Kasumi-1 (cell line): ENCODE measurements at places on chromosomes 3 and 15.

- no peak for DNase-seq
Measured at GRCh38 chr15:29734917-29735572, 87.2 kb downstream of the TJP1 start.

- DNase-seq = no peak
Measured at GRCh38 chr15:74798388-74799254, 14.0 kb upstream of the LMAN1L start.

GRCh38 chr15:86229936-86230335 is 150.3 kb downstream of the AGBL1 start:
- no peak for DNase-seq

GRCh38 chr15:42594095-42594494 is 18.7 kb downstream of the STARD9 start:
- DNase-seq = no peak

DNA sequence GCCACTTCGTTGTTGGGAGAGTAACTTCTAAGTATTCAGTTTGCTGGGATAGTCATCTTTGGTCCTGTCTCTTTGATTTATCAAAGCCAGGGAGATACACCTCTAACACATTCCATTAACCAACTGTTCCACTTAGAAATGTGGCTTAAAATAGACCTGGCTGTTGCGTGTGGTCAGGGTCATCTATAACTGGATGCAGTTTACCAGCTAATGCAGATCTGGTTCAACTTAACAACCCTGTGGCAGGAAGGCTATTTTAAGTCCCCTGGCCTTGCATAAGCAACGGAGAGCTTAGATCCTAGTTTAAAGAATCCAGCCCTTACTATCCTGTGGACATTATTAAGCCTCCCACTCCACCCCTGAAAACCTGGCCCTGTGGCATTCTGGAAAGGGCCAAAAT is 28.1 kb upstream of the CAPN3 start:
- no peak for DNase-seq

DNA sequence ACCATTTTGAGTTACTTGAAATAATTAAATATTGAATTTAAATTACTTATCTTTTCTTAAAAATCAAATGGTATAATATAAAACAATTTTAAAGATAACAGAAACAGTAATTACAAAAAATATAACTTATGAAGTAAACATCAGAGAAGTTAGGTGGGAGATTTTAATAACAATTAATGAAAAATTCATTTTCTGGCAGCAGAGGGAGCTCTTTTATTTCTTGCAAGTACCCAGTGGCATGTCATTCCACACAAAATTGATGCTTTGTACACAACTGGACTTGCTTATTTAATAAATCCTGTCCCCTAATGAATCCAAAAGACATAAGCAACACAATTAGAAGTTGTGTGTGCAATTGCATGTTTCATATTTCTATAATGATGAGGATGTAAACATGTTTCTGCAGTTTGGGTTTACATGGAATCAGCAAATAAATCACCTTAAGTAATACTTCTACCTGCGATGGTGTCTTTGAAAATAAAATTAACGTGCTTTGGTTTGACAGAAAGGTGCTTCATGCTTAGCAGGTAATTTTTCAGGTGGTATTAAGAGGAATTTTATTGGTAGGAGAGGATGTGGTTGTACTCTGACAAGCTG is 861.3 kb downstream of the ZPLD1 start:
- DNase-seq = peak; percentile 35

- peak; percentile 69 for DNase-seq
Measured at GRCh38 chr15:51841406-51842040, 12.1 kb downstream of the TMOD3 start.

- DNase-seq = no peak
Measured at GRCh38 chr15:77865701-77866100, 211.8 kb downstream of the TBC1D2B start.

DNA sequence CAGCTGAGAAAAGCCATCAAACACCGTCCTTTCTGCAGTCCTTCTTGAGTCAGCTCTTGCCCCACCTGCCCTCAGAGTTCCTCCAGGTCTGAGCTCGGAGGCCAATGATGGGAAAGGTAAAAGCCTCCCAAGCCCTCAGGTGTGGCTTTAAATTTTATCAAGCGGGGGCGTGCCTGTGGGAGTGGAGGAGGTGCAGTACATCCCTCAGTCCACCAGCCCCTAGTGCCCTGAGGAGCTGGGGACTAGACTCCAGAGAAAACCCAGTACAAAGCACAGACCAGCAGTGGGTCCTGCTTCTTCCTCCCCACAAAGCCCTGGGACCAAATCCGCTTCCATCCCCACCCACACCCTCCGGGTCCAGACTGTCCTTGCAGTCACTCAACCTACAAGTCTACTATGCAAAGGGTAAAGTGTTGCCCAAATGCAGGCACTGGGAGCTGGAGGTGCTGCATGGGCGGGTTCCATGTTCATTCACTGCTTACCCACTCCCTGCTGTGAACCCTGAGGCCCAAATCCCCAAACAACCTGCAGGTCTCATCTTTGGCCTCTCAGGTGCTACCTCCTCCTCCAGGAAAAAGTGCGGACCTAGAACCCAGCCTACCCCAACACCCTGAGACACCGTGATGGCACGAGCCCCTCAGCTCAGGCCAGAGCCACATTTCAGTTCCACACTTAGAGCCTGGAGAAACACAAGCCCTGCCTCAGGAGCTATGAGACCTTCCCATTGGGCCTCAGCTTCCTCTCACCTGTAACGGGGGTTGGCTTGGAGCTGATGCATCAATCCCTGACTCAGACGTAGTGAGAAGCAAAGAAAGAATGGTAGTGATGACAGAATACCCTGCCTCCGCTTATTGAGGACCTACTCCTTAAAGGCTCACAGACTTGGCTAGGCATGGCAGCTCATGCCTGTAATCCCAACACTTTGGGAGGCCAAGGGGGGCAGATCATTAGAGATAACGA is 2.4 kb downstream of the PFKFB4 start:
- DNase-seq = no peak

DNA sequence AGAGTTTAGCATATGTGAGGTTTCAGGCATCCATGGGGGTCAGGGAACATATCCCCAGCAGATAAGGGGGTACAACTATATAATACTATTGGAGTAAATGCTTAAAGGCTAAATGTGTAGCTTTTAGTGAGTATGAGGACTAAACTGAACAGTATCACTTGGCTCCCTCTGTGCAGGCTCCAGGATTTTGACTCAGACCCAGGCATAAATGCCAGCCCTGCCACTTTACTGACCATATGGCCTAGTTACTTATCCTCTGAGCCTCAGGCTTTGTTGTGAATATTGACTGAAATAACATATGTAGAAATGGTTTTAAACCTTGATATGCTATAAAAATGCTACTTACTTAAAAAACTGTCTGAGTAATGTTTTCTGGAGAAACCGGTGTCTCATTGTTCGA is 151.6 kb downstream of the CHST2 start:
- DNase-seq = no peak

GRCh38 chr3:105809208-105809888 is 59.5 kb downstream of the CBLB start:
- DNase-seq = no peak

GRCh38 chr3:128442070-128442469 is 24.6 kb downstream of the DNAJB8 start:
- DNase-seq = no peak

DNA sequence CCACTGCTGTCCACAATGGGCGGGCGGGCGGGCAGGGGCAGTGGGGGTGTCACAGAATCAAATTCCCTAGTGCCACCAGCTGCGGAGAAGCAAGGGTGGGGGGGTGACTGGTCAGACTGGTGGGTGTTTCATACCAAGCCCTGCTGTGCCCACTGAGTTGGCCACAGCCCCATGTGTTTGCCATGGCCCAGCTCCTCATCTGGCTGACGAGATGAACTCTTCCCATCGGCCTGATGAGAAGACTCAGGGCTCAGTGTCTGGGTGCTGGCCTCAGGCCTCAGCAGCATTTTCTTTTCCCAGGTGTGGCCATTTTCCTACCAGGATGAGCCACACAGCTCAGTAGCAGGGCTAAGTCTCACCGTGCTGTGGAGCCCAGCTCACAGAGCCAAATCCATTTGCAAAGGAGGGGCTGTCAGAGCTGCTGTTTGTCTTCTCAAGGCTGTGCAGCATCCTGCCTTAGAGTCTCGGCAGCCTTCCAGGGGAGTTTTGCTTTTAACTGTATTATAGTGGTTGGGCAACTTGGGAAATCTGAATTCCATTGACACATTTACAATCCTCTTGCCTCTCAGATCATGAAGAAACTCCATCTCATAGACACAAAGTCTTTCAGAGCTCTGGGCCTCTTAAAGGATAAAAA is 176.8 kb downstream of the ABHD5 start:
- DNase-seq = no peak

- DNase-seq = no peak
Measured at GRCh38 chr15:60343221-60343970, 54.4 kb downstream of the ANXA2 start.

DNA sequence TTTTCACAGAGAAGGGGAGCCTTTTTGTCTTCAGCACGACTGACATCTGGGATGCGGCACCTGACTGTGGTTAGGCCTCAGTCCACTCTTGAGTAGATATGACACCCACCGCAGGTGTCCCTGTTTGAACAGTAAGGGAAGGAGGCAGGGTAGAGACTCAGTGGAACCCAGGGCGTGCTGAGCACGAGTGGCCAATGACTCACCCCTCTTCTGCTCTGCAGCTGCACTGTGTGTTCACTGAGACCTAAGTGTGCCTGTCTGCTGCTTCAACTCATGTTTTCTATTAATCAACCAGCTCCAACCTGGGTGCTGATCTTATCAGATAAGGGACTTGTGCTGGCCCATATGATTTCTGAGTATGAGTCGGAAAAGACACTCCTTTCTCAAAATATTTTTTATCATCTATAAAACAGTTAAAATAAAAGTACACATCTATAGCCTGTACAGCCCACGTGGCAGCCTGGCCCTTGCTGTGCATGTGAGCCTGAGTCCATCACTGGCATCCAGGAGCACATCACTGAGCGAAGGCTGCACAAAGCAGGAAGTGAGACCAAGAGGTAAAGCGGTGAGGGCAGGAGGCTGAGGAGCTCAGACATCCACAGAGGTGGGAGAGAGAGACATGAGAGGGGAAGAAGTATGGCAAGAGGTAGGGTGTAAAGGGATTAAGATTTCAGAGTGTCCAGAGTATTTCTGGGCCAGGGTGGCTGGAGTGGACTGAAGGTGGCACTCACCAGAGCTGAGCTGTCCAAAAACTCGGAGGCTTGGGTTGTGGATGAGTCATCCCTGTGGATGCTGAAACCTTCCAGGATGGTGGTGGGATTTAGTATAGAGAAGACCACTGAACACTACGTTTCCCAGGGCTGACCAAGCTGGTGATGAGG is 49.2 kb downstream of the SLC41A3 start:
- no peak for DNase-seq

DNA sequence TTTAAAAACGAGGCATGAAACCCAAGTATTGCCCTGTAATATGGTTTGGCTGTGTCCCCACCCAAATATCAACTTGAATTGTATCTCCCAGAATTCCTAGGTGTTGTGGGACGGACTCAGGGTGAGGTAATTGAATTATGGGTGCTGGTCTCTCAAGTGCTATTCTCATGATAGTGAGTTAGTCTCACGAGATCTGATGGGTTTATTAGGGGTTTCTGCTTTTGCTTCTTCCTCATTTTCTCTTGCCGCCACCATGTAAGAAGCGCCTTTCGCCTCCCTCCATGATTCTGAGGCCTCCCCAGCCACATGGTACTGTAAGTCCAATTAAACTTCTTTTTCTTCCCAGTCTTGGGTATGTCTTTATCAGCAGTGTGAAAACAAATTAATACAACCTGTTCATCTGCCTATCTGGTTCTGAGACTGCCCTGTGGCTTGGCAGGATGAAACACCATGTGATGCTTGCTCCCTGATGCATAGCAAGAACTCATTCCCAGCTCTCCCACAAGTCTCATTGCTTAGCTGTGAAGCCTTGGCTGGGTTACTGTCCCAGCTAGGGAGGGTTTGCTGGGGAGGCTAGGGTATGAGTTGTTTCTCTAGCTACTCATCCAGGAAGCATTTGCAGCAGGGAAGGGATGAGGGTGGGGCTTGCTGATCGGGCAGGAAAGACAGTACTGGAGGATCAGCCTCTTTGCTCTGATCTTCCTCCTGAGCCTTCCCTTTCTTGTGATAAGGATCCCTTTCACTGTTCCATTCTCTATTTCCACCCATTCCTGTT is 3.7 kb upstream of the SQOR start:
- no peak for DNase-seq
